KBM-7 (cell line): ENCODE measurements at places on chromosomes 6 and 20.
A peak's percentile ranks its signal among the peaks of the same experiment; 100 is the strongest.

DNA sequence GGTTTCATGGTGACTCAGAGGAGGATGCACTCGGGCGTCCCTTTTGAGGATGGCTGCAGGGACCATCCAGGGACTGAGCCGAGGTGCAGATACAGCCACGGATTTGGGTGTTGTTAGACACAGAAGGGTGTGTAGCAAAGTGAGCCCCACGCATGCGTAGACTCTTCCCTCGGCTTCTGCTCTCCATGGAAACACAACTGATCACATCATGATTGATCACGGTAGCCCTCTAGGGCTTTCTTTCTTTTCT, 606 bp upstream of the ULBP1 start:
- no peak for DNase-seq

DNA sequence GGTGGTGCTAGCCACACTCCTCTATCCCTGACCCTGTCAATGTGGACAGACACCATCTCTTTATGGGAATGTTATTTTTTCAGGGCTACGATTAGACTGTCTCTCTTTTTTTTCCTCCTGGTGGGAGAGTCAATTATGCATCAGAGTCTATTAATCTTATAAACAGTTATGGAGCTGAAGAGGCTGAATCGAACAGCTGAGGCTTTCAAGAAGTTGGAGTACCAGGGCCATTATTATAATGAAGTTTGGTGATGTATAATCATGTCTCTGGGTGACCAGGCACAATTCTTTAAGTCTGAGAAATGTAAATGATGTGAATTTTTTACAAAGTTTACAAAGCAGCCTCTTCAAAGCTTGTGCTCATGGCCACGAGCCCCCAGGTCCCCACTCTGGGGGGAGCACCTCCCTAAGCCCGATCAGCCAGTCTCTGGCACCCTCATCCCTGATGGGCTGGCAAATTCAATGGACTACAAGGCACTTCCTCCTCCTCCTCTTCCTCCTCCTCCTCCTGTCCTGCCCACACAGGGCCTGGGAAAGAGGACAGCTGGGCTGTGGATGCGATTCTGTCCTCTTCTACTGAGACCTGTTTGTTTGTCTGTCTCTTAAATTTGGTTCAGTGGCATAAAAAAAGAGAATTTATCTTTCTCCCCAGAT, 43.9 kb upstream of the QKI start:
- no peak for DNase-seq

DNA sequence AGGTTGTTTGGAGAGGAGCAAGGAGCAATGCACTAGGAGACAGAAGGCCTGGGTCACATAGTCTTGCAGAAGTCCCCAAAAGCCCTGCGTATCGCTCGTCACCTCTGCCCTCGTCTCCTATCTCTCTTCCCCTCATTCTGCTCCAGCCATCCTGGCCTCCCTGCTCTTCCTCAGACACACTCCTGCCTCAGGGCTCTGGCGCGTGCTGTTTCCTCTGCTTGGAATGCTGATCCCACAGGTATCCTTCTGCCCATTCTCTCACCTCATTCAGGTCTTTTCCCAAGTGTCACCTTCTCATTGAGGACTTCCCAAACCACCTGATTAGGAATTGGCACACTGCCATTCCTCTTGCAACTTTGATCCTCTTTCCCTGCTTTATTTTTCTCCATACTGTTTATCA, 9.0 kb upstream of the SLC2A10 start:
- no peak for DNase-seq

GRCh38 chr20:58549231-58550209, 34.3 kb upstream of the APCDD1L start:
- DNase-seq: no peak

GRCh38 chr6:150430815-150431214, 62.0 kb downstream of the IYD start:
- no peak for DNase-seq

DNA sequence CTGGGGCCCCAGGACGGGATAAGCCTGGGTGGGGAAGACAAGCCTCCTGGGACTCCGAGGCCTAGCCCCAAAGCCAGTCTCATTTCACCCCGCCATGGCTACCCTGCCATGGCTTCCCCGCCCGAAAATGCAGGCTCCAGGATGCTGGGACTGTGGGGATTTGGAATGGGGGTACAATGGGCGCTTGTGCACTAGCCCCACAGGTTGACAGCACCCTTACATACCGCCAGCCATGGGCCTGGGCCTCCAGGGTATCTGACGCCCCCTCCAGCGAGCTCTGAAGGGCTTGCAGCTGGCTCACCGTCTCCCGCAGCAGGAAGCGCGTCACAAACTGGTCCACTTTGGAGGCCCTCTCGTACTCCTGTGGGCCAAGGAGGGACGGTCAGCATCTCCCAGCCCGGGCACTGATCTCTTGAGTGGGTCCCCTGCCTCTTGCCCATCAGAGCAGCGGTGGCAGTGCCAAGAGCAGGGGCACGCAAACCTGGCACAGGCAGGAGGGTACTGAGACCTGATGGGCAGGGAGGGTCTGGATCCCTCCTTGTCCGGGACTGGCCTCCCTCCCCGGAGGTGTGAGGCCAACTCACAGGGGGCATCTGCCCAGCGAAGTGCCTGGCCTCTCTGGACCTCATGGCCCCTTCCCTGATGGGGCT, 2.0 kb upstream of the C20orf144 start:
- DNase-seq: no peak

GRCh38 chr20:33263784-33264183, 19.2 kb upstream of the BPIFB1 start:
- DNase-seq: no peak

DNA sequence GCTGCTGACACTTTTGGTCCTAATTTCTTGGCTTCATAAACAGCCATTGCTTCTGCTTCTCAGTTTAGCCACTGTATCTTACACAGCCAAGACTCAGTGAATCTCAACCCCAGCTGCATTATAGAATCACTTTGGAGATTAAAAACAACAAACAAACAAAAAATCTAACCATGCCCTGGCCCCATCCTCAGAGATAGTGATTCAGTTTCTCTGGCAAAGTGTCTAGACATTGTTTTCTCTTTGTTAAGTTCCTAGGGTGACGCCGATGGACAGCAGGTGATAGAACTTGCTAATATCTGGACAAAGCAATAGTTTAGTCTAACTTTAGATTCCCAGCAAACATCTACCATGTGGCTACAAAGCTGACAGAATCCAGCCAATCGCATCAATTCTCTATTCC, 2.9 kb downstream of the ADGRF5 start:
- no peak for DNase-seq

GRCh38 chr20:61027218-61027617, 224.8 kb upstream of the CDH4 start:
- DNase-seq: no peak

DNA sequence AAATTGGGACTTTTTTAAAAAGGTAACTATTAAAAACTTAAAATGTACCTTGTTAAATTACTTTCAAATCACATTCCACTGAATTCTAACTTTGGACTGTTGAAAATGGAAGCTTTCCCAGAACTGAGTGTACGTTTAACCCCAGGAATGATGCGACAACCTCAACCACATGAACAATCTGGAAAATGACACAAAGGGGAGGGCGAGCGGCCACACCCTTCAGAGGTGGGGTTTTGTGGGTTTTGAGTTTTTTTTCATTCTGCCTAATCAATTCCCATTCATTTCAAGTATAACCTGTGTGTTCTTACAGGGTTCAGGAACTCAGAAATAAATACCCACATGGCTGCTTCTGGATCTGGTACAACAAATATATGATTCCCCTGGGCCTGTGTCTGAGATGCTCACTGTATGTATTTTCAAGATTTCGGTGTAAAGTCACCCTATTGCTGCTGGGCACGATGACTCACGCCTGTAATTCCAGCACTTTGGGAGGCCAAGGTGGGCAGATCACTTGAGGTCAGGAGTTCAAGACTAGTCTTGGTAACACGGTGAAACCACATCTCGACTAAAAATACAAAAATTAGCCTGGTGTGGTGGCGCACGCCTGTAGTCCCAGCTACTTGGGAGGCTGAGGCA, 21.6 kb downstream of the CNKSR3 start:
- DNase-seq: no peak

DNA sequence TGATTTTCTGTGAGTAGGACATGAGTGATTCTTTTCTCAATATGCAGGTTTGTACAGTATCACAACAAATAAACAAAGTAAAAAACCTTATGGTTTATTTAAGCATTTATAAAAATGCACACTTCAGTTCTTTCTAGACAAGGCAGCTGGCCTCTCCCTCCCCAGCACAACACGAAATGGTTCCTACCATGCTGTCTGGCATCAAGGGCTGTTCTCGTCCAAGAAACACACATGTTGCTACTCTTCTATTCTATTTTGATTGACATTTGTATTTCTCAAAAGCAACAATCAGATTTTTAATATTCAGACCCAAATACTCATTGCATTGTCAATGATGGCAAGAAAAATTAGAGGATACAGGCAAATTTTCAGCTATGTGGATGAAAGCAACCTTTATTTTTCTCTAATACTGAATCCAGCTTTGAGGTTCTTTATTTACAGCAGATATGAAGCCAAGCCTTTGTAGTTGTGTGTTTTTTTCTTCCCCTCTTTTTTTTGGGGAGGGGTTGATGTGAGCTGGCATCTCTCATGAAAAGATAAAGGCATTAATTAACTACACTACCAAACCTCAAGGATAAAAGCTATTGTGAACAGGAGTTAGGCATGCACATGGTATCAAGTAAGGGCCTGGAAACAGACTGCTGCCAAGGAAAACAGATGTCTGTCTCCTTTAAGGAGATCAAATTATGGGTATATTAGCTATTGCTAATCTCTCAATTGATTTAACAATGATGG, 96.4 kb upstream of the PREP start:
- no peak for DNase-seq

DNA sequence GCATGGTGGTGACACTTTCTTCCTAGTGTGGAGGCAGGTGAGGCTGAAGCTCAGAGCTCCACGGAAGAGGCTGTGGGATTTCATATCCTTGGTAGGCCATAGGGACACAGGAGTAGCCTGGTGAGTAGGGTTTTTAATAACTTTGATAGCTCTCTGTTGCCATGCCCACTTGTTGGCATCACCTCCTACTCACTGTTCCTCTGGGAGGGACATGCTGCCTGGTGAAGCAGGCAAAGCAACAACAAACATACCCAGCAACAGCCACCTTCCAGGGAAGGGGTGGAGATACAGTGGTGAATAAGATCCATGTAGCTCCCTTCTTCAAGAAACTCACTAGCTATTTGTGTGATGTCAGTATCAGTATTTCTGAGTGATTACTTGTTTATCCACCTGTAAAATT, 285.4 kb downstream of the CLIC5 start:
- no peak for DNase-seq

GRCh38 chr6:67698534-67698933, 936.5 kb upstream of the ADGRB3 start:
- no peak for DNase-seq

- DNase-seq: peak; percentile 66
Measured at GRCh38 chr6:7050872-7051779, 56.6 kb upstream of the RREB1 start.

DNA sequence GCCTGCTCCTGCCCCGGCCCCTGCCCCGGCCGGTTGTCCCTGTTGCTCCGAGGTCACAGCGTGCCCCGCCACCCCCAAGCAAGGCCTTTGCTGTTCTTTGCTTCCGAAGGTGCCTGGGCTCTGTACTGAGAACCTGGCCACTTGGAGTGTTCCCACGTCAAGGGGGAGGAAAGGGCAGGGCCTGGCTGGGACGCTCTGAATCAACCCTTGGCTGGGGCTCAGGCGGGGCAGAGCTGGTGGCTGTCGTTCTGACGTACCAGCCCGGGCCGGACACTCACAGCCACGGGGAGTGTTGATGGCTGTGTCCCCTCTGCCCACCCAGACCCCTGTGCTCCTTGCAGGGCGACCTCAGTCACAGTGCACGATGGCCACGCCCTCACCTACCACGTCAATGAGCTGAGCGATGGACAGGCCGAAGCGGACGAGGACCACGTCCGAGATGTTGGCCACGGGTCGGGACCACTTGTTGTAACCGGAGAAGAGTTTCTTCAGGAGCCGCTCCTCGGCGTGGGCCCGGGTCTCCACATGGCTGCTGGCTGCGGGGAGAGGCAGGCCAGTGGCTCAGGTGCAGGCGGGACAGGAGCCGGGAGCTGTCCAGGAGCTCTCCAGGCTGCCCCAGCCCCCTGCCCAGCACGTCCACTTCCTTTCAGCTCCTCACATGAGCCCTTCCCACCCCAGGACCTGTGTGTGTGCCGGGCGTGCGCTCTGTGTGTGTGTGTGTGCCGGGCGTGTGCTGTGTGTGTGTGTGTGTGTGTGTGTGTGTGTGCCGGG, 1.8 kb downstream of the CHRNA4 start:
- DNase-seq: no peak

DNA sequence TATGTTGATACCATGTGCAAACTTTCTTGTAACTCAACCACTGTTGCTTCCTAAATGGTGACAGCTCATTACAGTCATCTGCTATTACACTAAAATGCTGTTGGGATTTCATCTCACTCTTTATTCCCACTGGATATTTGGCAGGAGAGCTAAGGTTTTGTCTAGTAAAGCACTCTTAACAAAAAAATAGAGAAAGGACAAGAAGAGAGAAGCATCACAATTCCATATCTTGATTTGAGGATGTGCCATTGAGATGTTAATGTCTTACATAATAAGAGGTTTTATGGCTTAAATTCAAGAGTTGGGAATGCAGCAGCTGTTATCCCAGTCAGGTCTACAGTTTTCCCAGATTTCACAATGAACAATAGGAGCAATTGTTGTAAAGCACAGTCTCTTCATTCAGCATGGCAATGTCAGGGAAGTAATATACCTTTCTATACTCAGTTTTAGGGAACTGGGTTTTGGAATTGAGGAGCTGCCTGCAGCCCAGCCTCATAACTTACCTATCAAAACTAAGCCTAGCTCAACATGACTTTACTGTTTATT, 134.9 kb downstream of the ISM1 start:
- no peak for DNase-seq

DNA sequence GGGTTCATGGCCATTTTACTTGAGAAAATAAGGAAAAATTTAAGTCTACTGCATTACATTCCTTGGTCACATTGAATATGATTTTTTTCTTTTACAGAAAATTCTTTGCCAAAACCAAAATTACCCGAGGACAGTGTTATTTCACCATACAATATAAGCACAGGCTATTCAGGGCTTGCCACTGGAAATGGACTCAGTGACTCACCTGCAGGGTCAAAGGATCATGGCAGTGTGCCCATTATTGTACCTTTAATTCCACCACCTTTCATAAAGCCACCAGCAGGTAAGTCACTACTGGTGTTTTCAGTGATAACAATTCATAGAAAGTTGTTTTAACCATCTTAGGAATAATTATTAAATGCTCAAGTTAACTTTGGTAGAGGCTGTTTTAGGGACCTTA, 16.2 kb downstream of the SOBP start:
- DNase-seq: no peak

- no peak for DNase-seq
Measured at GRCh38 chr6:169344750-169345065, 91.1 kb upstream of the THBS2 start.

DNA sequence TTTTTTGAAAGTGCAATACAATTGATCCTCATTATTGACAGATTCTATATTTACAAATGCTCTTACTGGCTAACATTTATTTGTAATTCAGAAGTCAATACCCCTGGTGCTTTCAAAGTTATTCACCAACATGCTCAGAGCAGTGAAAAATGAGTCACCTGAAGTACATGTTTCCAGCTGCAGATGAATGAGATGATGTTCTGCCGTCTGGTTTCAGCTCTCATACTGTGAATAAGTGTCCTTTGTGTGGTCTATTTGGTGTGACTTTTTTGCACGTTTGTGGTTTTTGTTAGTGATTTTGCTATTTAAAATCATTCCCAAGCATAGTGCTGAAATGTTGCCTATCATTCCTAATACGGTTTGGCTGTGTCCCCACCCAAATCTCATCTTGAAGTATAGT, 22.3 kb upstream of the EYA4 start:
- DNase-seq: no peak
